Mesendoderm (in vitro differentiated cells): ENCODE measurements at places on chromosomes 3 and 15.

DNA sequence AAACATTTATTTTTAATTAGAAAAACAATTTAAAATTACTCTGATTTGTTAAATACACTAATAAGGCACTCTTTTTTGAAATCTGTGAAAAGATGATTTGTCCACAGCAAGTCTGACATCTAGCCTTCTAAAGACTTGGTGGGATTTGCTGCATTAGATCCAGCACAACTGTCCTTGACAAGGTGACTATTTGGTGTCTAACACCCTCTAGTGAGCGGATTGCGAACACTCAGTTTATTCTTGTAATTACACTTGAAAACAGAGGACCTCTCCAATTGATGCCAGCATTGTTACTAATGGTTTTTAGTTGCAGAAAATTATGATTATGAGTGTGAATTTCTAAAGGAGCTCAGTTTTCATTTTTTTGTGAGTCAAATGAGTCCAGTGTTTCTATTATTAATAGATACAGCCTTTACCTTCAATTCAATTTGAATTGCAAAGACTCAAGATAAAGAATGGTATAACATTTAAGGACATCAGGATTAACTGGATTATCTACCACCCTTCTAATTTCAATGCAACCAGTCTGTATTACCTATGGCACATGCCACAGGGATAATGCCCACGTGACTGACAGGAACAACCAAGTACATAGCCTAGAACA is 29.7 kb upstream of the STRIT1 start:
- peak; percentile 88 for DNase-seq
- no peak overlapping the region for H3K27ac ChIP-seq
- no peaks in the 10 kb centered on the region for H3K27me3 ChIP-seq
- peaks cover 4% of the 10 kb centered on the region for H3K4me1 ChIP-seq

- H3K36me3 ChIP-seq: peaks cover 4% of the 10 kb centered on the region
- no peak for DNase-seq
- H3K4me1 ChIP-seq: no peaks in the 10 kb centered on the region
- no peaks in the 10 kb centered on the region for H3K27me3 ChIP-seq
- no peak overlapping the region for H3K4me3 ChIP-seq
- H3K27ac ChIP-seq: no peak overlapping the region
These were observed 3.2 kb upstream of the FBXL22 start for GRCh38 chr15:63593705-63594671.

DNA sequence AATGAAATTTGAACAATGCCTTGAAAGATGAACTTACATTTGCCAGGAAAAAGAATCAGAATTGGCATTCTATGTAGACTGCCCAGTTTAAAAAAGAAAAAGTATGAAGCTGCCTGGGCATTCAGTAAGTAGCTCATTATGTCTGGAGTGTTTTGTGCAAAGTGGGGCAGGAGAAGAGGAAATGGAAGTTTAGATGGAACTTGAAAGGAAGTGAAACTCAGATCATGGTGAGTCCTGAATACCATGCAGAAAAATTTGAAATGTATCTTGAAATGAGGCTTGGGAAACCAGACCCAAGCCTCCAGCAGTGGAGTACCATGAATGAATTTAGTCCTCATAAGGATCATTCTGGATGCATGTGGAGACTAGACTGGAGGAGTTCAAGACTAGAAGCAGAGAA is 4.8 kb upstream of the MORC1 start:
- no peaks in the 10 kb centered on the region for H3K27me3 ChIP-seq
- no peak for DNase-seq
- H3K4me1 ChIP-seq: no peaks in the 10 kb centered on the region
- no peaks in the 10 kb centered on the region for H3K36me3 ChIP-seq

GRCh38 chr3:123571264-123571972 is 13.4 kb downstream of the HACD2 start:
- H3K27ac ChIP-seq: peak overlapping the region; percentile 20
- DNase-seq: peak; percentile 97
- no peak overlapping the region for H3K4me3 ChIP-seq
- peaks cover 10% of the 10 kb centered on the region for H3K4me1 ChIP-seq
